Breast epithelium (tissue), 4 donors: ENCODE measurements at places on chromosomes 11 and 22.

GRCh38 chr11:131544591-131544990, 174.2 kb downstream of the NTM start:
- H3K4me3 ChIP-seq = no peak overlapping the region
- H3K27me3 ChIP-seq = no peaks in the 10 kb centered on the region
- DNase-seq = no peak
- H3K36me3 ChIP-seq = no peaks in the 10 kb centered on the region
- H3K27ac ChIP-seq = no peak overlapping the region

DNA sequence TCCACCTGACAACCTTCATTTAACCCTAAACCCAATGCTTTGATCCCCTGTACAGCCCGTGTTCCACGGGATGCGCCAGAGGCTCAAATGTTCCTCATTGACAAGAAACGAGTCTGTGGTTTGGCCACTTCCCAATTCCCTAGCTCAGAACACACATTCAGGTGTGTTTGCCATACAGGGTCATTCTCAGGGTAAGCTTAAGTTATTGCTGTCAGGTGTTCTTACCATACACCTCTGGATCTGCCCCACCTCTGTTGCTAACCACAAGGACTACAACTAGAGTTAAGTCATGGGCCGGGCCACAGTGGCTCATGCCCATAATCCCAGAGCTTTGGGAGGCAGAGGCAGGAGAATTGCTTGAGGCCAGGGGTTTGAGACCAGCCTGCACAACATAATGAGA, 45.6 kb upstream of the POLD3 start:
- no peaks in the 10 kb centered on the region for H3K27me3 ChIP-seq
- no peaks in the 10 kb centered on the region for H3K4me1 ChIP-seq
- no peak overlapping the region for H3K4me3 ChIP-seq
- H3K27ac ChIP-seq = no peak overlapping the region

DNA sequence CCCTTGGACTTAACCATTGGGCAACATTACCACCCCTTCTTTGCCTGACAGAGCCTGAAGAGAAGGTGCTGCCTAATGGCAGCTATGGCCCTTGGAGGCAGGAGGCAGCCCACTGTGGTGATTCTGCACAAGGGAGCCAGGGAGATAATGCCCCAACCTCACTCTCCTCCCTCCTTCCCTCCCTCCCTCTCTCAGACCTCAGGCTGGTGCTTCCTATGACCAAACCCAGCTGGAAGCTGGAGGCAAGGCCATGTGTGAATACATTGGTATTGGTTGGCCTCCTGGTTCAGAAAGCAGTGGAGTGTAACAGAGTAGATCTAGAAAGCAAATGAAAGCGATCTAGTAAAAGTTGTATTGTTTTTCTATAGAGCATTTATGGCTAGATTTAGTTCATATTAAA, 233.1 kb downstream of the CSNK2A3 start:
- no peak overlapping the region for H3K27ac ChIP-seq
- DNase-seq = no peak
- H3K4me1 ChIP-seq = no peaks in the 10 kb centered on the region
- no peak overlapping the region for H3K4me3 ChIP-seq
- H3K36me3 ChIP-seq = no peaks in the 10 kb centered on the region

DNA sequence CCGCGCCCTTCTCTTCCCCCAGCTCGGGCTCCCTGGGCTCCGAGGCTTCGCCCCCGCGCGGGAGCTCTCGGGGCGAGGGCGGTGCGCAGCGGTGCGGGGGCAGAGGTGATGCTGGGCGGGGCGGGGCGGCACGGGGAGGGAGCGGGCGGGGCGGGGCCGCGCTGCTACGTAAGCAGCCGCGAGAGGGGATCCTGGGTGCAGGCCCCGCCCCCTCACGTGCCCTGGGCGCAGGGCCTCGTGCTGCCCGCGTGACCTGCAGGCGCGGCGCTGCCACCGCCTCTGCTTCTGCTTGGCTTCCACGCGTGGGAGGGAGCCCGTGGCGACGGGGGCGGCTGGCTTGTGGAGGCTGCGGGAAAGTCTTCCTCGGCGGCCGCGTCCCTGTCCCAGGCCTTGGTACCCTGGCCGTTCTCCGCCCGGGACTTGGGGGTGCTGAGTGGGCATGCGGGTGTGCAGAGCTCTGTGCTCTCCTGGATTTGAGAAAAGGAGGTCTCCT, 132.6 kb upstream of the HSD17B12 start:
- no peak for DNase-seq
- no peak overlapping the region for H3K27ac ChIP-seq
- no peaks in the 10 kb centered on the region for H3K4me1 ChIP-seq
- H3K4me3 ChIP-seq = peak overlapping the region; percentile 47
- no peaks in the 10 kb centered on the region for H3K36me3 ChIP-seq

DNA sequence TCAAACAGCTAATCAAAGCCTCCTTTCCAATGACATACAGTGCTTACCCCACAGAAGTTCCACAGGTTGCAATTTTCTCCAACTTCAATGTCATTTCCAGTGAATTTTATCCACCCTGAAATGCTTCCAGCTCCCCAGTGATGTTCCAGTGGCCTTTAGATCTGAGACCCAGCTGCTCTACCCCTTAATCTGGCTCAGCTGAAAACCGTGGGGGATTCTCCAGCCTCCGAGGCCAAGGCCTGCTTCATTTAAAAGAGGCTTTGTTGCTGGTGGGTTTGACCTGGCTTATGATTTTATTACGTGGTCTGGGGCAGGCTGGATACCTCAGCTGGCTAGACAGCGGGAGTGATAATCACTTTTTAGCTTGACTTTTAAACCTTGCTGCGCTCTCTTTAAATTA, 10.9 kb downstream of the HEPHL1 start:
- H3K4me1 ChIP-seq = no peaks in the 10 kb centered on the region
- no peak overlapping the region for H3K27ac ChIP-seq
- no peak overlapping the region for H3K4me3 ChIP-seq

DNA sequence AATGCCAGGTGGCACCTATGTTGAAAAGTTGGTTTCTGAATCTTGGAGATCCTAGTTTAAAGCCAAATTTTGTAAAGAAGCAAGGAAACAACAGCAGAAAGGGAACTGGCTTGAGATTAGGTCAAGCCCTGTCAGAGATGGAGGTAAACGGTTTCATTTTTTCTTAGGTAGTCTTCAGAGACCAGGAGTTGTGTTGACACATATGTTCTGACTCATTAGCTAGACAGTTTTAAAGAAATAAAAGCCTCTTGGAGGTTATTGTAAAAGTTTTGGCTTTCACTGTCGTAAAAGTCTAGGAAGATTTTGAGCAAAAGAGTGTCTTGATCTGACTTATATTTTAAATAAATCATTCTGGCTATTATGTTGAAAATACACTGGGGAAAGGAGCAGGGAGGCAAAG, 151.5 kb upstream of the CTSC start:
- no peaks in the 10 kb centered on the region for H3K4me1 ChIP-seq
- H3K27me3 ChIP-seq = no peaks in the 10 kb centered on the region
- DNase-seq = no peak
- H3K36me3 ChIP-seq = no peaks in the 10 kb centered on the region
- H3K4me3 ChIP-seq = no peak overlapping the region
- H3K27ac ChIP-seq = no peak overlapping the region

DNA sequence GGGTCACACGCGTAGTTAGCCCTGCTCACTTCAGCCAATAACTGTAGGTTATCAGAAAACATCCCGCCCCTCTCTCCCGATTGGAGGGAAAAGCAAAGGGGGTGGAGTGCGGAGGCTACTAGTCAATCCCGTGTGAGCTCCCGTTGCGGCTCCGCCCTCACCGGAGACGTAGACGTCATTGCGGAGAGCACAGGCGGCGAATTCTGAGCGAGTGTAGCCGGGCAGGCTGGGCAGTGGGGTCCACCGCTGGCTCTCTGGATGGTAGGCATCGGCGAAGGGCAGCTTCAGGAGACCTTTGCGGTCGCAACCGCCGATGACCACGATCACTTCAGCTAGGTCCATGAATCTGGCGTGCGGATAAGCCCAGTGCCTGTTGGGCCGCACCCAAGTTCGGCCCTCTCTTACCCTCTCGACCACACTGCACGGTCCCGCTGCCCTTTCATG, 4.7 kb downstream of the KLHL35 start:
- peak overlapping the region; percentile 45 for H3K27ac ChIP-seq
- no peaks in the 10 kb centered on the region for H3K36me3 ChIP-seq
- peaks cover 10% of the 10 kb centered on the region for H3K4me1 ChIP-seq
- no peaks in the 10 kb centered on the region for H3K27me3 ChIP-seq
- DNase-seq = peak; percentile 81
- H3K4me3 ChIP-seq = peak overlapping the region; percentile 20

DNA sequence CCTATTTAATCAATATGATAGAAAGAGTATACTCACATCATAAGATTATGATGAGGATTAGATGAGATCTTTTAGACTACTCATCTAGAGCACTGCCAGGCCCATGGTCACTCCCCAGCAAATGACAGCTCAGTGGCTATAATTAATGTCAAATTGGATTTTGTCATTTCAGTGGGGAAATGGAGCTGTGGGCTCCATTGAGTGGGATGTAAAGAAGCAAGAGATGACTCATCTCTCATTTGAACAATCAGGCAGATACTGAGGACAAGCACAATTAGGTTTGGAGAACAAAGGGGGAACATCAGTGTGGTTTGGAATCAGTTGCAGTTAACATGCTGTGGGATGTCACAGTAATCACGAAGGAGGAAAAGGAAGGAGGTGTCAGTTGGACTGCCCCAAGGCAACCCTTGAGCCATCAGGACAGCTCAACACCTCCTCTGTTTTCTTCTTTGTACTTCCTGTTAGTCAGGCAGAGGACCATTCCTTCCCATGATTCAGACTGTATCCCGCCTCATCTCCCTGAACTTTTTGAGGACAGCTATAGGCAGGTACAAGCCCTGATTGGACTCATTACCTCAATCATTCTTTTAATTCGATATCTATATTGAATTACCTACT, 473.7 kb upstream of the ISX start:
- no peak overlapping the region for H3K27ac ChIP-seq
- H3K4me1 ChIP-seq = peaks cover 4% of the 10 kb centered on the region
- DNase-seq = no peak
- H3K36me3 ChIP-seq = no peaks in the 10 kb centered on the region

DNA sequence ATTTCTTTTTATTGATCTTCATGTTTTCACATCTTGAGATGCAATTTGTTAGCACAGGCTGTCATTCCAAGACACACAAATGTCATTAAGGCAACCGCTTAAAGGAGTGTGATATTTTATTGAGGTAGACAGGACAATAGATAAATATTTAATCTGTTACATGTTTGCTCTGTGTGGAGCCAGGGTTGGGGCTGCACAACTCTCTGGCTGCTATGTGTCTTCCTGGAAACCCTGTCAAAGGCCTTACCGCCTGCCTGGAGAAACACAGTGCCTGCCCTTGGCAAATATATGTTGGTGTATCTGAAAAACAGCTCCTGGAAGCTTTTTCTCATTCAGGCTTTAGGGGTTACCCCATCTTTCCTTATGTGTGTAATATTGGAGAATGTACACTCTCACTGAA, 139.7 kb upstream of the TEAD1 start:
- DNase-seq = no peak
- no peak overlapping the region for H3K4me3 ChIP-seq
- no peaks in the 10 kb centered on the region for H3K27me3 ChIP-seq
- no peak overlapping the region for H3K27ac ChIP-seq
- H3K36me3 ChIP-seq = no peaks in the 10 kb centered on the region
- H3K4me1 ChIP-seq = no peaks in the 10 kb centered on the region

GRCh38 chr11:78176605-78177141, 11.8 kb downstream of the KCTD21 start:
- no peaks in the 10 kb centered on the region for H3K36me3 ChIP-seq
- no peak overlapping the region for H3K27ac ChIP-seq
- no peak for DNase-seq
- H3K27me3 ChIP-seq = no peaks in the 10 kb centered on the region

GRCh38 chr22:24441406-24442351, 14.3 kb downstream of the ADORA2A start:
- H3K36me3 ChIP-seq = no peaks in the 10 kb centered on the region
- H3K4me3 ChIP-seq = no peak overlapping the region
- DNase-seq = no peak
- no peaks in the 10 kb centered on the region for H3K4me1 ChIP-seq
- H3K27me3 ChIP-seq = no peaks in the 10 kb centered on the region

DNA sequence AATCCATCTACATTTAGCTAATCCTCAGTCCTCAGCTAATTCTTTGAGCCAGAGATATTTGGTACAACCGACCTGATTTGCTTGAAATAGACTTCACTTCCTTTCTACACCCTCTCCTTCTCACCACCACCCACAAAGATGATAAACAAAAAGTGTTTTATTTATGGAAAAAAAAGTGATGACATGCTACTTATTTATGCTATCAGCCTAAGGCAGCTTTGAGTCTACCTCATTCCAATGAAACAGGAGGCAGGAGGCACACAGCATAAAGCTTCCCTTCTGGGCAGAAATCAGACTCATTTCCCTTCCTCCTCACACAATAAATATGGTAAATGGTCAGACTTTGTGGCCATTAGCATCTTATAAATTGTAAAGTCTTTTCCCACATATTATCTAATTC, 325.7 kb downstream of the SOX6 start:
- DNase-seq = no peak
- no peaks in the 10 kb centered on the region for H3K36me3 ChIP-seq
- no peaks in the 10 kb centered on the region for H3K4me1 ChIP-seq
- H3K4me3 ChIP-seq = no peak overlapping the region

GRCh38 chr11:35553021-35553420, 27.6 kb upstream of the PAMR1 start:
- H3K27ac ChIP-seq = no peak overlapping the region
- H3K4me3 ChIP-seq = no peak overlapping the region
- no peaks in the 10 kb centered on the region for H3K36me3 ChIP-seq
- DNase-seq = no peak

- no peak overlapping the region for H3K4me3 ChIP-seq
- no peaks in the 10 kb centered on the region for H3K36me3 ChIP-seq
- H3K27ac ChIP-seq = peak overlapping the region; percentile 83
- no peaks in the 10 kb centered on the region for H3K4me1 ChIP-seq
- DNase-seq = peak; percentile 89
- no peaks in the 10 kb centered on the region for H3K27me3 ChIP-seq
Measured at GRCh38 chr11:65793144-65793581, 6.3 kb downstream of the OVOL1 start.

DNA sequence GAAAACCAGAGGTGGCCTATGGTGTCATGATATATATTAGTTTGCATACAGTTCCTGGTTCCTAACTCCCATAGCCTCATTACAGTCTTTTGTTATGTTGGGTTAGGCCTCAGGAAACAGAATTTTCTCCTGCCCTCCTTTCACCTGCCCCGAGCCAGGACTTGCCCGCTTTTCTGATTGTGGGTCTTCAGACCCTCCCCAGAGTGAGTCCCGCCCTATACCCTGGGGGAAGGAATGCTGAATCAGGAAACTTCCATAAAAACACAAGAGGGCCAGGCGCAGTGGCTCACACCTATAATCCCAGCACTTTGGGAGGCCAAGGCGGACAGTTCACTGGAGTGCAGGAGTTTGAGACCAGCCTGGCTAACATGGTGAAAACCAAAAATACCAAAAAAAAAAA, 70.9 kb downstream of the SLC35F2 start:
- H3K27ac ChIP-seq = no peak overlapping the region
- no peaks in the 10 kb centered on the region for H3K36me3 ChIP-seq
- H3K4me1 ChIP-seq = no peaks in the 10 kb centered on the region
- H3K27me3 ChIP-seq = no peaks in the 10 kb centered on the region
- H3K4me3 ChIP-seq = no peak overlapping the region

DNA sequence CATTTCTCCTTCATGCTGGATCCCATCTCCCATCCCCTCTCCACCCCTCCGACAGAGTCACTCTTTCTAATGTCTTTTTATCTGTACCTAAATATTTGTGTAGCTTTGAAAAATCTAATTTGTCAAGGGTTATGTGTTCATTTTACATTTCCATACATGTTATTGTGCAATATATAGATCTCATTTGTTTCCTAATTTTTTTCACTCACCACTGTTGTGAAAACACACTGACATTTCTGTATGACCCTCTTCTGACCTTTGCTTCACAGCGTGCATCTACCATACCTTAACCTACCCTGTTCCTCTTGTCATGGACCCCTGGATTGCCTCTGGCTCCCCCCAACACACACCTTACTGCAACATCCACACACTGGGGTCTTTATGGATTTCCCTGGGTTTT, 942.9 kb downstream of the TBC1D22A start:
- H3K27ac ChIP-seq = no peak overlapping the region
- H3K4me3 ChIP-seq = no peak overlapping the region
- H3K36me3 ChIP-seq = no peaks in the 10 kb centered on the region
- H3K27me3 ChIP-seq = no peaks in the 10 kb centered on the region
- no peaks in the 10 kb centered on the region for H3K4me1 ChIP-seq
